ENCODE measurements at places on chromosomes 1 and 21.

DNA sequence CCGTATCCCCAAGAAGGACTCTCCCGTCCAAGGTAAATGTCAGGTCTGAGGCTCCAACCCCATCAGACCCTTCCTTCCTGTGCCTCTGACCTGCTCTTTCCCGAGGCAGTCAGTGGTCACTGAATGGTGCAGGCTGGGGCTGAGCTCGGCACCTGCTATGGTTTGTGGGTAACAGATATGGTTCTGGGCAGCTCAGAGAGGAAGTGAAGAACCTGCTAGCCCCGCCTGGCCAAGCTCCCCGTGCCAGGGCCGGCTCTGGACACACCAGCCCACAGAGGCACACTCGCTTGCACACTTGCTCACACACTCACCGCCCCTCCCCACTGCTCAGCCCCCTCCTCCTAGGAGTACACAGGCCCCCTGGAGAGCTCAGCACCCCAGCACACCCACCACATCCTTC is 16.4 kb downstream of the NCMAP start:
- no peak for DNase-seq

- DNase-seq: no peak
These were observed 62.1 kb downstream of the SLC66A1 start for GRCh38 chr1:19374083-19374801.

DNA sequence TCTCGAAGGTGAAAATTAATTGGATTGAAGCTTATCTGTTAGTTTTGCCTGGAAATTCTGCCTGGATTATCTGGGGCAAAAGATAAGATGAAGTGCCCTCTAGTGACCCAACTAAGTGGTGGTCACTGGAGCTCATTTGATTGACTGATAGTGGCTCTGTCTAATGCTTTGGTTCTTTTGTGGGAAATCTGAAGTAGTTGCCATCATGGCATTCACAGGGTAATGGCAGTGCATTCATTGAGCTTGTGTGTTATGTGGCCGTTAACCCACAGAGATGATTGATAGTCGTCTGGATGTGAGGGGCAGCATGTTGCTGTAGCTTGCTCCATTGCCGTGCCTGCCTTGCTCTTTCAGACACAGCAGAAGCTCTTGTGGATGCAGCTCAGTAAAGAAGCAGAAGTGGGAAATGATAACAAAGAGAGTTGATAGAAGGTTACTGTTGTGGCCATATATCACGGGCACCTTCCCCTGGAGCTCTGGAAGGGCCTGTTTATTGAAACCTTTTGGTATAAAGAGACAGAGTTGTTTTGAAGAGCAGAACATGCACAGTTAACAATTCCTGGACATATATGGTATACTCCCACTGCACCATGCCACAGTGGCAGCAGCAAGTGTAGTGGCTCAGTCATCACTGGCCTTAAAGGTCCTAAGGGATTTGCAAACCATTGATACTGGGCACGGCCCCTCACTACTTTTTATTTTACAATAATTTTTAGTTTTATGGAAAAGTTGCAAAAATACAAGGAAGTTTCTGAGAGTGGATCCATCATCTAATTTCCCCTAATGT is 42.0 kb downstream of the CXADR start:
- DNase-seq: no peak

DNA sequence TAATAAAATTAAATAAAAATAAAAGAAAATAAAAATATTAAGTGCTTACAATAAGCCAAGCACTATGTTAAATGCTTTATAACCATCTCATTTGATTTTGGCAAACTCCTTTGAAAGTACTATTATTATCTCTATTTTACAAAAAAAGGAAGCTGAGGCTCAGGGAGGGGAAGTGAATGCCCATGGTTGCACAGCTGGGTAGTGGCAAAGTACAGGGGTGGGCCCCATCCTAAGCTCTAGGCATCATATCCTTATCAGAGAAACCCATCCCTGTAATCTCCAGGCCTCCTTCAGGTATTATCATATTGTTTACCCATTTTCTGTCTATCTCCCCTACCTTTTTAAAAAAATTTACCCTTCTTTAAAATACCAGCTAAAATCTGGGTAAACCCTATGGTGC is 2.3 kb upstream of the MED18 start:
- no peak for DNase-seq

DNA sequence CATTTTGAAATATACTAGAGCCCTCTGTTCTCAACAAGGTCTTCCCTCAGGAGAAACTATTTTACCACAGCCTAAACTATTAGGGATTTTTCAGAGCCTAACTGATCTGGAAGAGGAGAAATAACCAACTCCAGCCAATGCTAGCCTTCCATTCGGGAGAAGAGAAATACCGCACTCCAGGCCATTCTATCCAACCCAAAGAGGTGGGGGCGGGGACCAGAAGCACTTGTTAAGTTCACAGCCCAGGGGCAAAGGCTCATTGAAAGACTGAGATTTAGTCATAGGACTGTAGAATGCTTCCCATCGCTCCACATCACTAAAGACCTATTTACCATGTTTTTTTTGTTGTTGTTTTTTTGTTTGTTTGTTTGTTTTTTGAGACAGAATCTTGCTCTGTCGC is 35.4 kb upstream of the SLFNL1 start:
- no peak for DNase-seq

DNA sequence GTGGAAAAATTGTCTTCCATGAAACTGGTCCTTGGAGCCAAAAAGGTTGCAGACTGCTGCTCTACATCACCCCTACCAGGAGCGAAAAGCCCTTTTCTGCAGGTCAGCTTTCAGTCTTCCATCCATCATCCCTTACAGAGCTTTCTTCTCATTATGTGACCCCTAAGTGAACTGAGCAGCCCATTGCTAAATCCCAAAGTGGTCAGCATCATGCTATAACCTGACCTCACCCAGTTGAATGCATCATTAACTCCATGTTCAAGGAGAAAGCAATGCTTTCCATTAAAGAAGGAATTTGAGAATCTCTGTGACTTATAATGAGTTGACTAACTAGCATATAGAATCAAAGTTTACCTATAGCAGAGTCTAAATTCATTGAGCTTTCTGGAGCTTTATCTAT is 10.4 kb upstream of the IL24 start:
- DNase-seq: no peak

DNA sequence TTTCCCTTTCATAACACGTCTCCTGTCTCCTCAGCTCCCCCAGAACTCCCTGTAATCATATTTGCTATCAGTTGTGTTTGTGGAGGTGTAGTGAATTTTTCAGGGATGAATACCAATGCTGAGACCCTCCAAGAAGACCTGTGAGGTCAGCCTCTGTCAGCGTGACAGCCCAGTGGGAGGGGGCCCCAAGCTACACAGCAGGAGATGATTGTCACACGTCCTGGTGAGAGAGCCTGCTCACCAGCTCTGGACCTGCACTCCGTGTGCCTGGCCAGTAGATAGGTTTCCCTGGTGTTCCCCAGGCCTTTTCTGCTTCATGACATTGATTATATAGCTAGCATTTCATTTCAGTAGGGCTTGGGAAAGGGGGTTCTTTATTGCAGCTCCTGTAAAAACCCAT is 421.5 kb downstream of the KIF26B start:
- DNase-seq: no peak

GRCh38 chr1:81802707-81803430 is 2.1 kb downstream of the ADGRL2 start:
- DNase-seq: no peak

DNA sequence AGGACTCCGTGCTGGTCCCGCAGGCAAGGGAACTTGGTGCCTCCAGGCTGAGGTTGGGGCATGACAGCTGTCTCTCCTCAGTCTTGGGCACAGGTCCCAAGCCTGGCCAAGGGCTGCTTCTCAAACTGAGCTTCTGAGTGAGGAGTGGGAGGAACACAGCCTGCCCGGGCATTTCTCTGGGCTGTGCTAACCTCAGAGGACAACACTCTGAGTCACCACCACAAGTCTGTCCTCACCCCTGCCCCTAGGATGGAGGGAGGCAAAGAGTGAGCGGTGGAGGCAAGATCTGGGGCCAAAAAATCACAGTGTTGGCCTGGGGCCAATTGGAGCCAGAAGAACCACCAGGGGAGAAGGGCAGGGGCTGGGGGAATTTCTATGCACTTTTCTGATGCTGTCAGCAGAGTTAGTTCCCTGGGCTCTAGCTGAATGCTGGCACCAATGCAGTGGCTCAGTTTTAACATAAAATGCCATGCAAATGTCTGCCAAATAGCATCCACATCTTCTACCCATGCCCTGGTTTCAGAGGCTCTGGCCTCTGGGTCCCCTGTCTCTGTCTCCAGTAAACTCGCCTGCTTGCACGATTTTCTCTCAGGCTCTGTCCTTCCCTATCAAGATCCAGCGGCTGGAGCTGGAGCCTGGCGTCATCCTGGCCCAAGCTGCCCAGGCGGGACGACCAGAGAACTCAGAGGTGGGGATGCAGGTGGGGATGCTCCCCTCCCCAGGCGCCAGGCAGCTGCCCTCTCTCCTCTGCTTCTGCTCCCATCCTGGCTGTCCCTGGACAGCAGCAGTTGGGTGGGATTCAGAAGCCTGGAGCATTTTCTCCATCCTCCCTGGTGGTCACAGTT is 11.0 kb upstream of the CDK18 start:
- no peak for DNase-seq

DNA sequence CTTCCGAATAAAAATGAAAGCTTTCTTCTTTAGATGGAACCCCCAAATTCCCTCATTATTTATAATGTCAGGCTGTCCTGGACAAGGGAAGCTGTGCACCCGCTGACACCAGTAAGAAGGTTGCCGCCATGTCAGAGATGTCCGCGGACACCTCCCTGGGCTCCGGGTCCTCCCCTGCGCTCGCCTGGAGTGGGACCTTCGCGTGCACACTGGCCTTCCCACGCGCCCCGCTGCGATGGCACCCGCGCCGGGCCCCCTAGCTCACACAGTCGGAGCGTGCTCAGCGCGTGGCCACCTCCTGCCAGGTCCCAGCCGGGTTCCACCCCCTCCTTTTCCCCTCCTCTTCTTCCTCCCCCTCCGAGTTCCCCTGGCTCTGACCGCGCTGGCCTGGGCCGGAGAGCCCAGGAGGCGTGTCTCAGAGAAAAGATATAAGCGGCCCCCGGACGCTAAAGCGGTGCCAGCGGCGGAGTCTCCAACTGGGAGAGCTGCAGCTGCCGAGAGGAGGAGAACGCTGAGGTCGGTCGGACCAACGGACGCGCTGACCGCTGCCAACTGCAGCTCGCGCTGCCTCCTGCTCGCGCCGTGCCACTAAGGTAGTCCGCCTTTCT is at the start of gene G0S2:
Gene G0S2 (plus strand): TSS at position 456 of the 608 bp plus-strand sequence. CDS start 273 bp downstream, outside the sequence.
- peak; percentile 35 for DNase-seq

DNA sequence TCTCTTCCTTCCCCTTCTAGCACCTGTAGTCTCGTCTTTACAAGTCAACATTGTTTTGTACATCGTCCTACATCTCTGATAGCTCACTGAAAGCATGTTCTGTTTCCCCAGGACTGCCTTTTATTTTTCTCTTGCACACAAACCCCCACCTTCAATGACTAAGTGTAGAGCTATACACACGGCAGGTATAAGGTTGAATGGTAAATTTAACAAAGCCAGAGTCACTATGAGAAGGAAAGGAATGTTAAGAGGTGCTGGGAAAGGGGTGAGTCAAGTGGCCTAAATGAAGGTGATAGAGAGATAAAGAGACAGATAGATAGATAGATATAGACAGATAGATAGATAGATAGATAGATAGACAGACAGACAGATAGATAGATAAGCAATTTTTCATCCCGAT is 134.3 kb upstream of the ATP1B1 start:
- DNase-seq: no peak

- no peak for DNase-seq
These were observed 26.1 kb upstream of the MAN1A2 start for GRCh38 chr1:117341123-117341522.

DNA sequence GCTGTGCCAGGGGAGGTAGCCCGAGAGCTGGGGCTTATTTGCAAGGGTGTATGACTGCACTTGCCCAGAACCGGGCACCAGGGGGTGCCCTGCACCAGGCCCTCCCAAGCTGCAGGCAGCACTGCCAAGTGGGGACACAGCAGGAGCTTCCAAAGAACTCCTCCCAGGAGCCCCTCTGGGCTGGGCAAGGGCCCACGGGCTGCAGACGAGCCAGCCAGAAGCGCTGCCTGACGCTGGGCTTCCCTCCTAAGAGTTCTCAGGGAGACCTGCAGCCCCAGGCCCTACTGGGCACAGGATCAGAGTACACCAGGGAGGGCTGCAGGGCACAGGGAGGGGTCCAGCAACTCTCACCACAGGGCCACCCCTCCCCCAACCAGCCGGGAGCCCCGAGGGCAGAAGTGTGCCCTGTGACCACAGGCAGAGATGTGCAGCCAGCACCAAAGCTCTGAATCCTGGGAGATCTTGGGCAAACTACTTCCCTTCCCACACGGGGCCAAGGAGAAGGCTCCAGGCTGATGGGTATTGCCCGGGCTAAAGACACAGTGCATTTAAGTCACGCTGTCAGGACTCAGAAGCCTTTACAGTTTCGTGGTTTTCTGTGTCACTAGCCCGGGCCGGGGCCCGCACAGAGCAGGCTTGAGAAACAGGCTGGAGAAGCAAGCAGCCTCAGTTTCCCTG is 63.4 kb downstream of the KCNAB2 start:
- DNase-seq: peak; percentile 28

- DNase-seq: no peak
These were observed 39.0 kb upstream of the ATG4C start for GRCh38 chr1:62744611-62745577.

DNA sequence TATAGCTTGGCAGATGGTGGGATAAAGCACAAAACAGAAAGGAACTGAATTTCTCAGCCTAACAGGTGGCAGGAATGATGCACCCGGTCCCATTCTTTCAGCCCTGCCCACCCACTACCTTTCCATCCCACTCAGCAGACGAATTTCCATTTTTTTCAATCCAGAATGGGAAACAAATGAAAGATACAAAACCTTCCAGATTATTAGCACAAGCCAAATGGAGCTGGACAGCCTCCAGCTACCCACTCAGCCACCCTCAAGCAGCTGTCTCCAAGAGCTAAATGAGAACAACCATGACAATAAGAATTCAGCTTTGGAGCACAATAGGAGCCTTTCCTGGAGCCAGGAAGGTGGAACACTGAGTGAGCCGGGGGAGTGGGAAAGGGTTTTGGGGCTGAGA is 96.3 kb upstream of the ST6GALNAC5 start:
- no peak for DNase-seq
